ENCODE measurements at places on chromosomes 7 and 10.

GRCh38 chr7:38428041-38428440 is 154.6 kb upstream of the TARP start:
- no peak for DNase-seq

- no peak for DNase-seq
These were observed 95.4 kb downstream of the TES start for GRCh38 chr7:116305485-116306408.

DNA sequence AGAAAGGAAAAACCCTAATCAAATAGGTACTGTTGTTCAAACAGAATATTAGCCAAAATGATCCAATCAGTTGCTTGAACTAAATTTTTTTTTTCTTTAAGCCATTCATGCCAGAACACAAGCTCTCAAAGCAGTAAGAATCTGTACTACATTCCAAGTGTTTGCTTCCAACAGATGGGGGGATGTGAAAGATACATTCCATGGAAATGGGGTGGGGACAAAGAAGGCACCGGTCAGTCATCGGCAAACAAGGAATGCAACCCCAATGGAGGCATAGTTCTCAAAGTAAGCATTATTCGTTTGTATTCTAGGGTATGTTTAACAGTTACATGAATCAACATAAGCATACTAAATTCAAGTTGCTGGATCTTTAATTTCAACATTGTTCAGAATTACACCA is 32.5 kb downstream of the C10orf143 start:
- DNase-seq, result no peak

DNA sequence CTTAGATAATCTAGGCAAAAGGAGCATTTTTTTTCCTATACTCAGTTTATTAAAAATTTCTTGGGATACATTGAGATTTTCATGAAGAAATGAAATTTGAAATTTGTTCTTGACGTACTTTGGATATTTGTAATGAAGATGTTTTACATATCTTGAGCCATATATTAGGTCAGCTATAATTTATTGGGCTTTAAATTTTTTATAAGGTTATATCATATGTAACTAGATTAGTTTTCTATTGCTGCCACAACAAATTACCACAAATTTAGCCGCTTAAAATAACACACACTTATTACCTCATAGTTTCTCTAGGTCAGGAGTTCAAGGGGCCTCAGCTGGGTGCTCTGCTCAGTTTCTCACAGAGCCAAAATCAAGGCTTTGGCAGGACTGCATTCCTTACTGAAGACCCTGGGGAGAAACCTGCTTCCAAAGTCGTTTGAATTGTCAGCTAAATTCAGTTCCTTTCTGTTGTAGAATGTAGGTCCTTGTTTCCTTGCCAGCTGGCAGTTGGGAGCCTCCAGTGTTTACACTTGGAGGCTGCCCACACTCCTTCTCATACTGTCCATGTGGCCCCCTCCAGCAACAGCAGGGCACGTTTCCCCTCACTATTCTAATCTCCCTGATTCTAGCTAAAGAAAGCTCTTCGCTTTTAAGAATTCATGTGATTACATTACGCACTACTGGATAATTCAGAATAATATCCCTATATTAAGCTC is 42.6 kb upstream of the DNAH11 start:
- no peak for DNase-seq

DNA sequence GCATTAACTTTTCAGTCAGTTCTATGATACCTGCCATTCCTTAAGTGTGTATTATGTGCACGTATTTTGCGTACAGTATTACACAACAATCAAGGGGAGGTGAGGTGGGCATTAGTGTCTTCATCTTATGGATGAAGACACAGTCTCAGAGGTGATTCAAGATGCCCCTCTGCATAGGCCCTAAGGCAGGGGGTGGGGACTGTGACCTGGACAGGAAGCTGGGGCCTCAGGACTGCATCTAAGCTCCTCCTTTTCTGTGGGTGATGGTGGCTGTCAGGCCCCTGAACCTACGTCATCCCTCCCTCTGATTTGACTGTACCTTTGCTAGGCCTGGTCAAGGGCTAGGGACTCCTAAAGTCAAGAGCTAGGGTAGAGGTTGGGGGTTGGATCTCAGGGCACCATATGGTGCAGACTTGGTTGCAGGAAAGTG is 38.9 kb downstream of the HK1 start:
- peak; percentile 80 for DNase-seq

GRCh38 chr7:138186951-138187351 is 110.7 kb downstream of the AKR1D1 start:
- no peak for DNase-seq

- no peak for DNase-seq
These were observed 8.8 kb downstream of the ACSL5 start for GRCh38 chr10:112382515-112383235.

DNA sequence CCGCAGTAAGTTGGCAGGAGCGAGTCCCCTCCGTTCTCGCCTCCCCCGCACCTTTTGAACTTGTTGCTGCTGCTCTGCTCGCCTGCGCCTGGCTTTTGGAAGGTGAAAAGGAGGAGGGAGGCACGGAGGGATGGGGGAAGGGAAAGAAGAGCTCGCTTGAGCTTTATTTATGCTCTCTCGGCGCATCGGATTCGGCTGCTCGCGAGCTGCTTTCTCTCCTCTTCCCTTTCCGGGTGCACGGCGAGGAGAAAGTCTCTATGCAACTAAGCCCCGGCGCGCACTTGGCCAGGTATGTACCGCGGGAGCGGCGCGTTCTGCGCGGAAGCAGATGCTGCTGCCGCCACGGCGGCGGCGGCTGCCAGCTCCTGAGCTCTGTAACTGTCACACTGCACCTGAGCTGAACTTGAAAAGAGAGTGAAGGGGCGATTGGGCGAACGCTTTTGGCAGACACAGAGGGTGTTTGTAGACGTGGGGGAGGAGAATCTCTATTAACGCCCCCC is 551 bp downstream of the KCND2 start:
- peak; percentile 70 for DNase-seq

- no peak for DNase-seq
These were observed 14.1 kb upstream of the DLD start for GRCh38 chr7:107876916-107877315.

GRCh38 chr10:120776442-120776841 is 74.7 kb upstream of the WDR11 start:
- DNase-seq, result no peak

- DNase-seq, result no peak
These were observed 12.6 kb upstream of the FHIP2A start for GRCh38 chr10:114808982-114809381.

GRCh38 chr7:138515001-138515528 is 55.0 kb downstream of the TRIM24 start:
- DNase-seq, result peak; percentile 42

GRCh38 chr10:29063806-29064644 is 224.8 kb upstream of the LYZL1 start:
- no peak for DNase-seq

GRCh38 chr10:80509403-80510161 is 28.1 kb upstream of the SH2D4B start:
- DNase-seq, result no peak

DNA sequence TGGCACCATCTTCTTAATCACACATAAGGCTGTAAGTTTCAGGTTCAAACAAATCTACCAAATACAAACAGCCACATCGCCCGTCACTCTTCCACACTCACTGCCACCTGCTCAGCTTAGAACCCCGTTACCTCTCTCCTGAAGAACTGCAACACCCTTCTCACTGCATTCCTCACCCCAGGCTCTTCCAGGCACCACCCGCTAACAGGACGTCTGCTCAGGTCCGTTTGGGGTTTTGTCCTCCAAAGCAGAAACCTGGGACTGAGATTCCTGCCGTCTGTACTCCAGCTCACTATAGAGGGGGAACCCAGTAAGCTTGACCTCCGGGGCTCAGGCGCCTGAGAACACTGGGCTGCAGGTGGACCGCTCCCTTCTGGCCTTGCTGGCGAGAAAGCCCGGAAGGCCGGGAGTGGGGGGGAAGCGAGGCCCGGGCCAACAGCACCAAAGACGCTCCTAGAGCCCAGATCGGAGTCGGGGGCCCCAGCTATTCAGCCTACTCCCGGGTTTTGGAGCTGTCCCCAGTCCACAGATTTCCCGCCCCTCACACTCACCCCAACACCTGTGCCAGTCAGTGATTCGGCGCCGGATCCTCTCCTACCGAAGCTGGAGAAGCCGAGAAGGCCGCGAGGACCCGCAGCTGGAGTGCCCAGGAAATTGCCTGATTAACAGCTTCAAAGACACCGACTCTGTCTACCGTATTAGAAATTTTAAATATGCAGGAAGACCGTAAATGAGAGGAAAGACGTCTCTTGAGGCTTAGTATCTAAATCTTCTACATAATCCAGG is at the start of gene AP3M1:
AP3M1 (minus strand) TSS at position 625 of the 786 bp plus-strand sequence. CDS start 12,449 bp downstream, outside the sequence.
- peak; percentile 88 for DNase-seq

GRCh38 chr7:30911561-30911969 is at the start of gene AQP1:
Gene AQP1, plus strand, starts transcription at chr7:30911853. Its CDS starts 57 bp downstream, at chr7:30911910.
- DNase-seq, result no peak

GRCh38 chr7:130489140-130489983 is 2.5 kb upstream of the MEST start:
- no peak for DNase-seq

DNA sequence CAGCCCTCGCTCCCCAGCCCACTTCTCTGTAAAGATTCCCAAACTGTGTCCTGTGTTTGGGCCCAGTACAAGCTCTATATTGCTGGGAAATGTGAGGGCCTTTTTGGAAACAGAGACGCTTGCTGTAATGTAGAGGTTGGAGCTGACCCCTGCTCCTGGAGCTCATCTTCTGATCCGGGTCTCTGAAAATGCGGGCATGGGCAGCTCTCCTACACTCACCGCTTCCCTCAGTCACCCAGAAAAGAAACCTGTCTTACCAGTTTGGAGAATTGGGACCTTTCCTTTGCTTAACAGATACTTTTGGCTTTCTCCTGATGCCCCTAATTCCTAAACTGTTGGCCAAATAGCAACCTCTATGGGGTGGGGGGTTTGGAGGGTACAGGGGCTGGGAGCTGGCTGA is 18.2 kb downstream of the BAG3 start:
- DNase-seq, result no peak

DNA sequence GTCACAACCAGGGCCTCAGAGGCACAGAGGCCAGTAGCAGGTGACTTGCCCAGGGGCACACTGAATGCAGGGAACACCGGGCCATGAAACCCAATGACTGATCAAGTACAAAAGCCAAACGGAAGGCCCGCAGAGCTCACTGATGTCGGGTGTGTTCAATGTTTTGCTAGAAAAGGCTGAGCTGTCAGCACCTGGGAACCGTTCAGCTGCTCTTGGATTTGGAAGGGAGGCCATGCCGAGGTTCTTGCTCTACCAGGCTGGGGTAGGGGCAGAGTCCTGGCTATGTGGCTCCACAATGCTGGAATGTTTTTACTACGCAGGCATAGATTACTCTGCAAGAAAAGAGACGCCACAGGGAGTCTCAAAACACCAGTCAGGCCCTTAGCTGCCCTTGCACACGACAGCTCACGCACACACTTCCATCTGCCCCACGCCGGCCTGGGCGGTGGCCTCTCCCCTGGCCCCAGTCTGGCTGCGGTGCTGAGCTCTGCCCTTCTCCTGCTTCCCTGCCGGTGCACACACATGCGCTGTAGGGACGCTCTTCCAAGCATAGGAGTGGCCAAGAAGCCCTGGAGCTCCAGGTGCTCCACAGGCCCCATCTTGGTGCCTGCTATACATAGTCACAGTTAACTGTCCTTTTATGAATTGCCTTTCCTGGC is 79.9 kb downstream of the ZRANB1 start:
- DNase-seq, result no peak

GRCh38 chr10:33252794-33253203 is 81.7 kb downstream of the NRP1 start:
- no peak for DNase-seq

All from GM10248 (cell line).